Erythroblast (primary cell): ENCODE measurements at places on chromosomes 7 and 10.
A peak's percentile ranks its signal among the peaks of the same experiment; 100 is the strongest.

DNA sequence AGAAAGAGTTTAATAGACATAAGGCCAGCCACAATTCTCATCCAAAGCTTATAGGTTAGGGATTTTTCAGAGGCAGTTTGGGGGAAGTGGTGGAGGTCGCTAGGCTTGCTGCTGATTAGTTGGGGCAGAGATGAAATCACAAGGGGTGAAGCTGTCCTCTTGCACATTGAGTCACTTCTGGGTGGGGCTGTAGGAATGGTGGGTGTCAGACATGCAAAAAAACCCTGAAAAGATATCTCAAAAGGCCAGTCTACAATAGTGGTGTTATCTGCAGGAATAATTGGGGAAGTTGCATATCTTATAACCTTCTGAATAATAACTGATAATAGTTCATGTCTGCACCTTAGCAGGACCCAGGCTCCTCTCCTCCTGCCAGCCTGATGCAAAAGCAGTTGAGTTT lies 2.1 kb downstream of the FAM24B start:
- peak; percentile 73 for DNase-seq

GRCh38 chr7:30057741-30058140 lies 29.5 kb downstream of the PLEKHA8 start:
- no peak for DNase-seq

GRCh38 chr7:16223963-16224707 lies 197.2 kb downstream of the CRPPA start:
- DNase-seq = no peak

- DNase-seq = no peak
Measured at GRCh38 chr7:140261522-140261921, 84.7 kb upstream of the KDM7A start.

DNA sequence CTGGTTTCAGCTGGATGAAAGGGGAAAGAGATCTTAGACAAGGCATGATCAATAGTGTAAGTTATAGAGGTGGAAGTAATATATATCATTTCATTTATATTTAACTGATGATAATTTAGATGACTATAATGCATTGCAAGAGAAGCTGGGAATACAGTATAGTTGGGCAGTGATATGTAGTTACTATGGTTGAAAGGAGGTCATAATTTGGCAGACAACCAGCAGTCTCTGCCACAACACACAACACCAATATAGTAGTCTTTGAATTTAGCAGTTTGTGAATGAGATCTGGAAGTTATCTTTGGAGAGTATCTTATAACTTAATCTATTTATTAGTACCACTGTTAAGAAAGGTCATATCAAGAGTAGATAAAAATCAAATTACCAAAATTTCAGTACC lies 39.9 kb downstream of the TAX1BP1 start:
- no peak for DNase-seq
